ENCODE measurements at places on chromosomes 12 and 14.

DNA sequence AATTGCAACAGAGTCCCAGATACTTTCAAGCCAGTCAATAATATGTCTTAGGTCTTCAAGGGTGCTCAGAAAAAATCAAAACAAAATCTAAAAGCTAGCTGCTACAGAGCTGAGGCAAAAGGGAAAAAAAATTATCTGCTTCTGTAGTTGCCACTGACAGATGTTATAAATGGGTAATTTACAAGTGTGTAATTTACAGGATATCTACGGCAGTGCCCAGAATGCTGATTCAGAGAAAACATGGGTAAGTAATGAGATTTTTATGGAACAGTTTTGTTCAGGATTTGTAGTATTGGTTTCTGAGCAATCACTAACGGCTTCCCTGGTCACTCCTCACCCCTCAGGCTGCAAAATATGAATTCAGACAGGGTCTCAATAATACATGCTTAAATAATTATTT, 234.1 kb downstream of the GALC start:
- DNase-seq: no peak

DNA sequence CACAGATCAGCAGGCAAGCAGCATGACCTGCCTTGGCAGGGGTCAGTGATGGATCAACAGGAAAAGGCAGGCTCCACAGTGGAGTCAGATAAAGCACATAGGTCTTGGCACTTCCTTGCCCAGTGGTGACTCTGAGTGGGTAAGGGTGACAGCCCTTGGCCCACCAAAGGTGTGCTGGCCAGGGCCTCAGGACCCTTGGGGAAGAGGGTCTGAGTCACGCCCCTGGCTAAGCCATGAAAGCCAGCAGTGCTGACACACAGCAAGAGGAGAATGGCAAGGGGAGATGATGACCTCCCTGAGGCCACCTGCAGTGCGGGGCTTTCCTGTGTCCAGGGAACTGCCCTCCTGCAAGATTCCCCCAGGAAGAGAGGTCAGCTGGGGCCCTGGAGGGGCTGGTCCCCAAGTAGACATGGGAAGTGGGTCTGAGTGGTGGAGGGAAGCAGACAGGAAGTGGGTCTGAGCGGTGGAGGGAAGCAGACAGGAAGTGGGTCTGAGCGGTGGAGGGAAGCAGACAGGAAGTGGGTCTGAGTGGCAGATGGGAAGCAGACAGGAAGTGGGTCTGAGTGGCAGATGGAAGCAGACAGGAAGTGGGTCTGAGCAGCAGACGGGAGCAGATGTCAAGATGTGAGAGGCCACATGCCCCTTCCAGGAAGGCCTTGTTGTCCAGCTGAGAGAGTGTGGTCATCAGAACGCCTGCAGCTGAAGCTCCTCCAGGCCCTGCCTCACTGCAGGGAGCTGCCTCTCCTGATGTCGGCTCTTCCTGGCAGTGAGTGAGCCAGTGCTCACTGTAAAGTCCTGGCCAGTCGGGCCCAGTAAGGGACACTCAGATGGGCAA, 34.8 kb downstream of the DIO3 start:
- DNase-seq: no peak

DNA sequence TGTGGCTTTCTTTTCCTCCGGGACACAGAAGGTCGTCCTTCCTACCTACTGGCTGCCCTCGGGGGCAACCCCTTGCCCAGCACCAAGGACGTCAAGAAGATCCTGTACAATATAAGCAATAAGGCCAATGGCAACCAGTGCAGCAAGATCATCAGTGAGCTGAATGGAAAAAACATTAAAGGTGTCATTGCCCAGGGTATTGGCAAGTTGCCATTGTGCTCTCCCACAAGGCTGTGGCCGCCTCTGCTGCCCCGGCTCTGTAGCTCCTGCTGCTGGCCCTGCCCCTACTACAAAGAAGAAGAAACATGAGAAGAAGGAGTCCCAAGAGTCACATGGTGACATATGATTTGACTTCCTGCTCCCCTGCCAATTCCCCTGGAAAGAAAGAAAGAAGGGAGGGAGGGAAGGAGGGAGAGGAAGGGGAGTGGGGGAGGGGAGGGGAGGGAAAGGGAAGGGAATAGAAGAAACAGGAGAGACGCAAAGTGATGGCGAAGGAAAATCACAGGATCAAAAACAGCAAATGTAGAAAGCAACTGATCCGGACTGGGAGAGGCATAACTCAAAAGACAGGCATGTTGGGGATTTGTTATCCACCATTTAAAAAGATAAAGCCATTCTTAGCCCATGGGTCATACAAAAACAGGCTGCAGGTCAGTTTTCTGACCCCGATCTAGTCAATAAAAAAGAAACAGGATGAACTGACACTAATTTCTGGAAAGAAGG, 61.3 kb upstream of the RESF1 start:
- DNase-seq: peak; percentile 23

- DNase-seq: no peak
Measured at GRCh38 chr14:26124896-26125438, 472.9 kb downstream of the NOVA1 start.

- DNase-seq: no peak
Measured at GRCh38 chr12:130876758-130877157, 4.9 kb downstream of the RAN start.

DNA sequence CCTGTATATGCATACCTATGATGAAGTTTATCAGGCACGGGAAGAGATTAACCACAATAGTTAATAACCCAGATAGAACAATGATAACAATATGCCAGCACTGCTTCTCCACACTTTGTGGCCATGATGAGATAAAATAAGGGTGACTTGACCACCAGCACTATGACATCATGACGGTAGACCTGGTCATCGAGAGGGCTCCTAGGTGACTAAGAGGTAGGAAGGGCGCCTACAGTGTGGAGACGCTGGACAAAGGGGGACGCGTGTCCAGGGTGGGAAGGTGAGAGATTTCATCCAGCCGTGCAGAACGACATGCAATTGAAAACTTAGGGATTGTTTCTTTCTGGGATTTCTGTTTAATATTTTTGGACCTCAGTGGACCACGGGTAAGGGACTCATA, 221.8 kb upstream of the RTL1 start:
- DNase-seq: no peak

- DNase-seq: peak; percentile 66
Measured at GRCh38 chr14:31945074-31945613, 132.0 kb upstream of the ARHGAP5 start.

GRCh38 chr12:5522432-5523335, 90.8 kb downstream of the NTF3 start:
- DNase-seq: no peak

DNA sequence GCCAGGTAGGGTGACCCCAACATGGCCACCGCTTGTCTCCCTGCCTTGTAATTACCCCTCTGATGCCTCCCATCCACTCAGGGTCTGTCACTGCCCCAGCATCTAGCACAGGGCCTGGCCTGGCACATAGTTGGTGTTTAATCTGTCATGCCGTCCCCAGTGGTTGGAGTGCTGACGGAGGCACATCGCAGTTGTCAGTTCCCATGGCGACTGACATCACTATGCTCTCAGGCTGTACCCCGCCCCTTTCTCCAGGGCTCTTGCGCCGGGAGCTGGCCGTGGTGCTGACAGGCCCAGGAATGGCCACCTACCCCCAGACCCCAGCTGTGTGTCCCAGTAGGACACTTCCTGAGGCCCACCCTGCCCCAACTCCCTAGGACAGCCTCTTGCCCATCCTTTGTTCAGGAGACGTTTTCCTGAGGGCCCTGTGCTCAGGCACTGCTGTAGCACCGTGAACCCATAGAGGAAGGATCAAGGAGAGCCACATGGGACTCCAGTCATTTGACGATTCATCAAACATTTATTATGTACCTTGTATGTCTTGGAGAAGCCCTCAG, 23.0 kb downstream of the FAM222A start:
- DNase-seq: no peak

GRCh38 chr14:72519543-72519942, 374.4 kb downstream of the DPF3 start:
- no peak for DNase-seq

DNA sequence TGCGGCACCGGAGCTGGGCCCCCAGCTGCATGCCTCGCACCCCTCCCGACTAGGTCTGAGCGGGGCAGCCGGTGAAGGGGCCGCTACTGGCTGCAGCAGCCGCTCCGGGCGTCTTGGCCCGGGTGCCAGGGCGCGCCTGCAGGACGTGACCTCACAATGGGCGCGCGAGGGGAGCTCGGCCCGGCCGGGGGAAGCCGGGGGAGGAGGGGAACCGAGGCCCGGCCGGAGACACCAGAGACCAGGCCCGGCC, 353 bp downstream of the BAG5 start:
- DNase-seq: no peak

Measured in NCI-H1436 (cell line).